ENCODE measurements at places on chromosomes 1 and 21.
A peak's percentile ranks its signal among the peaks of the same experiment; 100 is the strongest.

- no peak for DNase-seq
Observed at GRCh38 chr1:205676002-205676401, 4.3 kb downstream of the SLC45A3 start.

- peak; percentile 90 for DNase-seq
Observed at GRCh38 chr1:34066981-34067603, 97.9 kb downstream of the CSMD2 start.

DNA sequence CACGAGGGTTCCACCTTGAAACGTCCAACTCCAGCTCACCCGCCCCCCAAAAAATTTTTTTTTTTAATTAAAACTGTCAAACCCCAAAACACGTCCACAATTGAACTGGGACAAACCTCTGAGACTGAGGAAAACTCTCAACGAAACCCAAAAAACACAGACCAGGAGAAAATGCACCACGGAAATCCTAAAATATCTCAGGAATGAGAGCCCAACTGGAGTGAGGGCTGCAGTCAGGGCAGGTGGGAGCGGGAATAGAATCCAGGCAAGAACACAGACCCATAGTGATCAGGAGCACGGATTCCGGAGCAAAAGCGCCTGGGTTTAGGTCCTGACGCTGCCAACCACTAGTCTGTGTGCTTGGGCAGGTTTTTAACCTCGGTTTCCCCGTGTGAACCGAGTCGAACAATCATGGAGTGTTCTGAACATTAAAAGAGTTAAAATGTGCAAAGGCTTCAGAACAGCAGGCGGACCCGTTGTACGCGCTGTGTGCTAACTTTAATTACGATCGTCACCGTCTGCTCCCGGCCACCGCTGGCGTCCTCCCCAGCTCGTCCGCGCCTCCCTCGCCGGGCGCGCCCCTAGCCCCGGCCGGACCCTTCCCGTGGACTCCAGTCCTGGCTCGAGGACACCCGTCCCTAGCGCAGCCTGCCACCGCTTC lies 624 bp downstream of the ARHGAP29 start:
- DNase-seq: peak; percentile 46

- no peak for DNase-seq
Observed at GRCh38 chr1:24709791-24710441, 35.3 kb upstream of the CLIC4 start.

DNA sequence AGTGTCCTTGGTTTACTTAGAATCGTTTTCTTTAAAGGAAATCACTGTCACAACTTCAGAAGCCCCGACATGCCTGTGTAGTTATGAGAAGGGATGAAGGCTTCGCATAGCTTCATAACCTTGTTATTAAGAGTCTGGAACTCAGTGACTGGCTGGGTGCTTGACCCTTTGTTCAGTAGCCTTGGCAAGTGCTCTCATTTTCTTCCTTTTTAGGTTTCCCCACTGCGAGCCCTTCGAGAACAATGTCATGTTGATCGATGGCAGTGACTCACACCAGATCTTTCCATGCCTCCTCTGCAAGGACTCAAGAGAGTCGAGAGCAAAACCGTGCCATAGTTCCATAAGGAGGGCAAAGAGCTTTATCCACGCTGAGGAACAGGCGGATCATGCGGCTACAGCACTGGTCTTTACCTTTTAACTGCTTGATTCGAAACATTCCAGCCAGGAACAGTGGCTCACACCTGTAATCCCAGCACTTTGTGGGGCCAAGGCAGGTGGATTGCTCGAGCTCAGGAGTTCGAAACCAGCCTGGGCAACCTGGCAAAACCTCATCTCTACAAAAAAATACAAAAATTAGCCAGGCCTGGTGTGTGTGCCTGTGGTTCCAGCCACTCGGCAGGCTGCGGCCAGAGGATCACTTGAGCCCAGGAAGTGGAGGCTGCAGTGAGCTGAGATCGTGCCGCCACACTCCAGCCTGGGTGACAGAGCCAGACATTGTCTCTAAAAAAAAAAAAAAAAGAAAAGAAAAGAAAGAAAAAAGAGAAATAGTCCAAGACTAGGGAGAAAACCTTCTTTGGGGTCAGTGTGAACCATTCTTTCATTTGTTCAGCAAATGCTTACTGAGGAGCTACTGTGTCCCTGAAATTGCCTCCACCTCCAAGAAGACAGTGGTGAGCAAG lies 95.4 kb upstream of the ERRFI1 start:
- peak; percentile 72 for DNase-seq

DNA sequence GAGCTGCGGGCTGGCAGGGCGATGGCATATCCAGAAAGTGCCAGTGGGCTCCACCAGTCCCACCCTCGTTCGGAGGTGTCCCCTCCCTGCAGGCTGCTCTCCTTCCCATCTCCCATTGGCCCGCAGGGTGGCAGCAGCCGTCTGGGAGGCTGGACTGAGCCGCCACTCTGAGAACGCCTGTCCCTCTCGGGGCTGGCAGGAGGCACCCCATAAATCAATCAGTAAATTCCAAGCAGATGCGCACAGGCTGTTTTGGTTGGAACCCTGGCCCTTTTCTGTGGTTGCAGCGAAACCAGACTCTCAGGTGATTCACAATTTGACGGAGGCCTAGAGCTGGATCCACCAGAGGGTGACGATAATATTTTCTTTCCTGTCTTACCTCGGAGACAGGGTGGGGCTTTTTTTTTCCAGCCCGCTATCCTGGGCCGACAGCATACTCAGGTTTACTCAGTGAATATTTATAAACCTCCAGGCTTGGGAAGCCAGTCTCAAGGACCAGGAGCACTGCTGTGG lies 99.7 kb downstream of the GLIS1 start:
- DNase-seq: peak; percentile 63

DNA sequence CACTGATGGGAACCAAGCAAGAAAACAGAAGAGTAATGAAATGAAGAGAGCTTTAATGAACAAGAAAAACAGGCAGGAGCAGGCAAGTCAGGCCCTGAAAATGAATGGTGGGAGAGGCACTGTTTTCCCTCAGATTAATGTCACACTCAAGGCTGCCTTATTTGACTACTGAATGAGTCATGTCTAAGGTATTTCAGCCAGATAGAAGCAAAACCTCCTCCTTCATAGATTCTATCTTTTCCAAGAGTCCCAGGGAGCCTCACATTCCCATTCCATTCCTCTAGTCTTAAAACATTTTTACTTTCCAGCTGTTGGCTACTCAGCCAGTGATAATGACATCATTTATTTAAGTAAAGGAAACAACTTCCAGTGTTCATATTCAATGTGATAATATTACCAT lies 228.4 kb upstream of the NRIP1 start:
- DNase-seq: peak; percentile 96

- no peak for DNase-seq
Observed at GRCh38 chr1:197184190-197184589, 37.7 kb upstream of the ASPM start.

- no peak for DNase-seq
Observed at GRCh38 chr1:41927118-41927517, 8.4 kb upstream of the HIVEP3 start.

DNA sequence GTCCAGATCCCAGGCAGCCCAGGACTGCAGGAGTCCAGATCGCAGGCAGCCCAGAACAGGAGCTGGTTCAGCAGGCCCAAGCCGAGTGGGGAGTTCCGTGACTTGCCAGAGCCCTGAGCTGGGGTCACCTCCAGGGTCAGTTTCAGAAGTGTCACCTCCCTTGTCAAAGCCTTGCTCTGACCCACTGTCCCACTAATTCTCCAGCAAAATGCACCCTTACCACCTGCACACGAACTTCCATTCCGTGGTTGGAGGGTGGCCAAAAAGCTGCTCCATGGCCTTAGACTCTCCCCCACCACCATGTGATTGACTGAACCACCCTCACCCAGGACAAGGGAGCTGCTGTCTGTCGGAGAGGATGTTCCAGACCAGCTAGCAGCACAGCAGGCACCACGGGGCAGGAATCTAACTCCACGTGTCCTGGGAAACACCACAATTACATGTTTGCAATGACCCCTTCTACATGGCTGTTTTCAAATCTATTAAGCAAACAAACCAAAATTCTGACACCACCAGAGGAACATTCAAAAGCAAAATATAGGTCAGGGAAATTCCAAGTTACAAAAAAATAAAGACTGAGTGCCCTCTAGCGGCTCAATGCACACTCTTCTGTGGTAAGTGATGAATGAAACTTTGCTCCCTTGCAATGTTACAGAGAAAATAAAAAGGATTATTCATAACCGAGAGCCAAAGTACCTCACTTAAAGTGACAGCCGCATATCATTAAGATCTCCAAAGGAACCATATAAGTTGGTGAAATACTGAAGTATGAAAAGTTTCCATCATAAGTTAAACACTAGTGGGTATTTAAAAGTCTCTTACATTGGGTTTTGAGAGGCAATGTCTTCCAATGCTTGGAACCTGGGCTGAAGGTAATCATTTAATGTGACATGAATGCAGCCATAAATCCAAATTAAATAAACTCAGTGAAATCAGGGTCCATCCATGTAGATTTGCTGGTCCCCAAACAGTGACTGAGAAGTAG lies 76.3 kb downstream of the NPHP4 start:
- peak; percentile 66 for DNase-seq

GRCh38 chr1:245338485-245338877 lies 183.7 kb downstream of the KIF26B start:
- DNase-seq: no peak

- no peak for DNase-seq
Observed at GRCh38 chr1:236530959-236531358, 7.2 kb downstream of the LGALS8 start.

Data from fibroblast of skin of back (primary cell).